ENCODE measurements at places on chromosomes 7 and 10. TPM values are rescaled to one million over a fixed set of nuclear protein-coding genes. Genes with fewer than 3 reads are reported as not detected.

GRCh38 chr7:824081-824480 is 8.2 kb upstream of the SUN1 start:
- no peaks in the 10 kb centered on the region for H3K27me3 ChIP-seq
- no peak for DNase-seq
- no peak overlapping the region for H3K4me3 ChIP-seq
- no peak overlapping the region for H3K27ac ChIP-seq
- H3K36me3 ChIP-seq: peaks cover 28% of the 10 kb centered on the region

GRCh38 chr7:29754874-29755490 is 51.3 kb upstream of the WIPF3 start:
- no peaks in the 10 kb centered on the region for H3K36me3 ChIP-seq
- no peak for DNase-seq
- H3K27me3 ChIP-seq: peaks cover 5% of the 10 kb centered on the region
- no peak overlapping the region for H3K4me3 ChIP-seq
- H3K4me1 ChIP-seq: no peaks in the 10 kb centered on the region

Gene TFR2
- 8.8 TPM for total RNA-seq

Gene SCIN
- 0.23 TPM for total RNA-seq

Gene LIPN
- total RNA-seq: not detected
